Fibroblast of upper back skin (primary cell): ENCODE measurements at places on chromosomes 4 and X.

DNA sequence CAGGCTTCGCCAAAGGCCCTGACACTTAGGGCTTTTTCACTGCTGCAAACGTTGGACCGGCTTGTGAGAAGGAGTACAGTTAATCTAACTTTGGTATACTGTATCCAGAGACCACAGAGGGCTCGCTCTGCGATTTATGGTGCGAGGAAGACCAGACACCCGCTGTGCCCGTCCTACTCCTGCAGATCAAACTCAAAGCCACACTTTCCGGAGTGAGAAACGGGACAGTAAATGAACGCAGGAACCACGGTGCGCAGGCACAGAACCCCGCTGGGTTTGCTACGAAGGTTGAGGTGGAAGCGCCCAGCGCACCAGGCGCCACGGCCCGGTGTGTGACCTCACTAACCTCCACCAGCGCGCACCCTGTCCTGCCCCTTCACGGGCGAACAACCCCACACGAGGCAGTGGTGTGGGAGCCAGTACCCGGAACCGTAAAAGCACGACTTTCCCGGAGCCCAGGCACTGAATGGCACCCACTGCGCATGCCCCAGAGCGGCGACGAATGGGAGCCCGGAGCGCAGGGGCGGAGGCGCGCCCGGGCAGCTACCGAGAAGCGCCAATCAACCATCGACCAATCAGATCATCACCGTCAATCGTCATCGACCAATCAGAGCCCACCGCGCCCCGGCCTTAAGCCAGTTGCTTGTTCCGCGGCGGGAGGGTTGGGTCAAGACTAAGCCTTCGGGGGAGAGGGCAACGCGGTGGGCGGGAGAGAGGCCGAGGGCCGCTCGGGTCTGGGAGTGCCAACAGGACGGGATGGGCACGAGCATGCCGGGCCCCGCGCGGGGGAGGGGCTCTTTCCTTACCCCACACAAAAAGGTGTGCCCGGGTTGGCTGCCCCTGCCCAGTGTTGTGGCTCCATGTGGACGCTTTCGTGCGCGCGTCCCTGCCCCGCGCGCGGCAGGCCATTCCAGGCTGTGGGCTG lies 21.3 kb upstream of the WDR45 start:
- peak; percentile 89 for DNase-seq

DNA sequence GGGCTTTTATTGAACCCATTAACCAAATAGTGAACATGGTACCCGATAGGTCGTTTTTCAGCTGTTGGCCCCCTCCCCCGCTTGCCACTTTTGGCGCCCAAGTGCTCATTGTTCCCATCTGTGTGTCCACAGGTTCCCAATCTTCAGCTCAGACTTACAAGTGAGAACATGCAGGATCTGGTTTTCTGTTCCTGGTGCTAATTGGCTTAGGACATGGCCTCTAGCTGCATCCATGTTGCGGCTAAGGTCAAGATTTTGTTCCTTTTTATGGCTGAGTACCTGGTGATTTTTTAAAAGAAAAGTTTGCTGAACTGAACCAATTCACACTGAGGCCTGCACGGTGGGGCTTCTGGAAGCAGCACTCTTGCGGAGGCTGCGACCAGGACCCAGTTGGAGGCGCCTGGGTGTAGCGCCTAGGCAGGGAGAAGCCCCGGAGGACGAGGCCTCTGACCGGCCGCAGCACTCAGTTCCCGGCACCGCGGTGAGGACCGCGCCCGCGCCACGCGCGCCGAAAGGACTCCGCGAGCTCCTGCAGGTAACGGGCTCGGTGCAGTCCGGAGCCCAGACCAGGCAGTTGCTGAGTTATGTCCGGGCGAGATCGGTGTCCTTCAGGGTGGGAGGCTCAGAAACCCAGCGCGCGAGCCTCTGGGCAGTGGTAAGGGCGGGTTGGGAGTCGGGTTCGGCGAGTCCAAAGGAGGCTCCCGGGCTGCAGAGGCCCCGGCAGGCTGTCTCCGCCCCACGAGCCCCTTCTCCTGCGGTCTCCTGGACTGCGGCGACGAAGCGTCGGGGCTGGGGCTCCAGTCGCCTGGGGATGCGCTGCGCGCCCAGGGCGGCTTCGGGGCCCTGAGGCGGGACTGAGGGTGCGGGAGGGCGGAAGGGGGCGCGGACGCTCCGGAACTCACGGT lies 15.8 kb upstream of the SLC25A4 start:
- DNase-seq, result no peak

DNA sequence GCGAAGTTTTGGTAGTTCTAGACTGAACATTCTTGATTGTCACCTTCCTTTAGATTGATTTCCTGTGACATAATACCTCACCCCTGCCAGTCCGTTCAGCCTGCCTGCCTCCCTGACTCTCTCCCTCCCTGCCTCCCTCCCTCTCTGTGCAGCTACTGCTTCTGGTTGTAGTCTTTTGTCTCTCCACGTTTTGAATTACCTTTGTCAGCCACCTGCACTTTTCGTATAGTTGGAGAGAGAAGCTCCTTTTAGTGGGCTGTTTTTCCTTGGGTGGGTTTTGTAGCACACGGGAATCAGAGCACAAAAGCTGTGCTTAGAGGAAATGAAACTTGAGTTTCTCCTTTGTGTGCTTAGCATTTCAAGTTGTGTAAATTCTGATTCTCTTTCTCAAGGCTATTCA lies 32.6 kb upstream of the MSMO1 start:
- DNase-seq, result no peak

GRCh38 chr4:40672528-40673522 lies 43.2 kb upstream of the RBM47 start:
- DNase-seq, result peak; percentile 99

DNA sequence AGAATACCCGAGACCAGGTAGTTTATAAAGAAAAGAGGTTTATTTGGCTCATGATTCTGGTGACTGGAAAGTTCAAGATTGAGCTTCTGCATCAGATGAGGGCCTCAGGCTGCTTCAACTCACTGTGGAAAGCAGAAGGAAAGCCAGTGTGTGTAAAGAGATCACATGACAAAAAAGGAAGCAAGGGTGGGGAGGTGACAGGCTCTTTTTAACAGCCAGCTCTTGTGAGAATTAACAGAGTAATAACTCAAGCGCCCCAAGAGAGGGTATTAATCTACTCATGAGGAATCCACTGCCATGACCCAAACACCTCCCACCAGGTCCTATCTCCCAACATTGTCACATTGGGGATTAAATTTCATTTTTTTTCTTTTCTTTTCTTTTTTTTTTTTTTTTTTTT lies 6.3 kb upstream of the YIPF6 start:
- DNase-seq, result no peak

- DNase-seq, result peak; percentile 81
Measured at GRCh38 chrX:101682723-101683122, 23.1 kb upstream of the ARMCX2 start.

DNA sequence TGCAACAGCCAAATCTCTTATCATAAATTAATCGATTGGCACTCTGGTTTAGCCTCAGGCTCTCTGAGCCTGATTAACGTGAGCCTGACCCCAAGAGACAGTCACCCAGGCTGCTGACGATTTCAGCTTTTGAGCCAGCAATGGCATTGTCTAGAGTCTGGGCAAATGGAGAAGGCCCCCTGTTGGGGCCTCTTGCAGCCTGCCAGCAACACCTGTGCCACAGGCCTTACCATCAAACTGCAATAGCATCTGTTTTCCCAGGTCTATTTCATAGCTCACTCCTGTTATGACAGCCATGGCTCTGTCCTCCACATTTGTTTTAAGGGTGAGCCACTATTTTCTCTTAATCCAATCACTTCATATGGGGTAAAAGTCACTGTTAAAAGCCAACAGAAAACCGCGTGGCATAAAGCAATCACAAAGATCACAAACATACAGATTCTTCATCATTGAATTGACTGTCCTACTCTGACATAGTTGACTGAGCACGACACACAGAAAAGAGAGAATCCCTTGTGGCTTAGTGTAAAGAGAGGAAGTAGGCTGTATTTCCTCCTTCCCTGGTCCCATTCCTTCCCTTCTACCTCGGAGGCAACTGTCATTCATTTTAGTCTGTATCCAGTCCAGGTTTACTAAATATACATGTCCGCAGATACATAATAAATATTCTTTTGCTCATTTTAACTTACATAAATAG lies 47.8 kb downstream of the SLC9A7 start:
- DNase-seq, result no peak

- DNase-seq, result no peak
Measured at GRCh38 chrX:23494741-23495140, 160.1 kb downstream of the PTCHD1 start.

GRCh38 chr4:112340023-112340422 lies 42.9 kb downstream of the ALPK1 start:
- no peak for DNase-seq

DNA sequence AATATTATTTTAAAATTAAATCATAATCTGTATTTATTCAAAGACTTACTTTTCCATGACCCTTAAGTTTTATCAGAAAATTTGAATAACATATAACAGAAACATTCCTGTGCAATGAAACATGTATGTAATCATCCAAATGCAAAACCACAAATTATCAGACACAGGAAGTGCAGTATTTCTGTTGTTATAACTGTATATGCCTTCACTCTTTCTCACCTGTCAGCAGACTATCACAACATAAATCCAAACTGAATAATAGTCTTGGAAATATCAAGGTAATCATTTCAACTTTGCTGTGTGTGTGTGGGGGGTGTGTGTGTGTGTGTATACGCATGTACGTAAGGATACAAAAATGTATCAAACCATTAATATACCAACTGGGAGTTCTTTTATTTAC lies 285.9 kb downstream of the SLC7A11 start:
- peak; percentile 58 for DNase-seq

- no peak for DNase-seq
Measured at GRCh38 chrX:78366576-78366975, 39.2 kb upstream of the CYSLTR1 start.

- no peak for DNase-seq
Measured at GRCh38 chr4:62004881-62005280, 804.8 kb downstream of the ADGRL3 start.

GRCh38 chr4:992297-993110 lies 700 bp downstream of the SLC26A1 start:
- DNase-seq, result no peak

DNA sequence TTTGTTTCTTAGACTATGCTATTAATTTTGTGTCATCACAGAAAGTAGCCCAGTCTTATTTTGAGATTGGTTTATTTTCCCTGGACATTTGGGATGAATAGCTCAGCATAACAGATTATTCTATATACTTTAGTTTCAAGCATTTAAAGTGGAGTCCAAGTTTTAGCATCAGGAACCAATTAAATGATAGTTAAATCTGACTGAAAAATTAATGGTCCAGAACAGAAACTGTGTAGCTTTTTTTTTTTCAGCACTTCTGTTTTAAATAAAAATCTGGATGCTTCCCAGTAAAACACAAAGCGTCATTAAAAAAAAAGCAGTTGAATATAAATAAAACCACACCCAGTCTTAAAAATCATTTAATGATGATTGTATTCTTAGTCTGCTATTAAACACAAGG lies 59.4 kb upstream of the PITX2 start:
- peak; percentile 84 for DNase-seq

GRCh38 chr4:15716115-15716514 lies 13.2 kb downstream of the BST1 start:
- DNase-seq, result no peak

- DNase-seq, result no peak
Measured at GRCh38 chr4:136369073-136369472, 1163.2 kb downstream of the PCDH18 start.

DNA sequence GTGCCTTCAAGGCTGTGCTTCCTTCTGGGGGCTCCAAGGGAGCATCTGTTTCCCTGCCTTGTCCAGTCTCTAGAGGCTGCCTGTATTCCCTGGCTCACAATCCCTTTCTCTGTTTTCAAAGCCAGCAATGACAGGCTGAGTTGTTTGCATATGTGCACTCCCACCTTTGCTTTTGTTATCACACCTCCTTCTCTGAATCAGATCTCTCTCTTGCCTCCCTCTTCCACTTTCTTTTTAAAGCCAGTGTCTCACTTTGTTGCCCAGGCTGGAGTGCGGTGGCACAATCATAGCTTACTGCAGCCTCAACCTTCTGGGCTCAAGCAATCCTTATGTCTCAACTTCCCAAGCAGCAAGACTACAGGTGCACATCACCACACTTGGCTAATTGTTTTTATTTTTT lies 37.1 kb upstream of the LEF1 start:
- DNase-seq, result no peak

- no peak for DNase-seq
Measured at GRCh38 chr4:104465201-104465600, 29.5 kb downstream of the CXXC4 start.

DNA sequence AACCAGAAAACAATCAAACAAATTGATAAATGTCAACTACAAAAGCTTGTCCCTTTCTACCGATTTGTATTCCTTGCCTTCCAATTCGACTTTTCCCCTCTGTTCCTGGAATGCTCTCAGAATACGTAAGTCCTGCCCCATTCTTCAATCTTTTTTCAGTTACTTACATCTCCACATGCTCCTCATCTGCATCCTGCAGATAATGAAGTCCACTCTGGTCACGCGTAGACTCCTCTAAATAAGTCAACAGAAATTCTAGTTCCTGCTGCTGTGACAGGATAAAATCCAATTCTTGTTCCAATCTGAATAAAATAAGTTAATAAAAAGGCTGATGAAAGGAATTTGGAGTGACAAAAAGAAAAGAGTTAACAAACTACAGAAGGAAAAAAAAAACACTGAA lies 34.4 kb upstream of the RBM41 start:
- no peak for DNase-seq

GRCh38 chr4:121658125-121658524 lies 38.7 kb downstream of the ANXA5 start:
- DNase-seq, result no peak

DNA sequence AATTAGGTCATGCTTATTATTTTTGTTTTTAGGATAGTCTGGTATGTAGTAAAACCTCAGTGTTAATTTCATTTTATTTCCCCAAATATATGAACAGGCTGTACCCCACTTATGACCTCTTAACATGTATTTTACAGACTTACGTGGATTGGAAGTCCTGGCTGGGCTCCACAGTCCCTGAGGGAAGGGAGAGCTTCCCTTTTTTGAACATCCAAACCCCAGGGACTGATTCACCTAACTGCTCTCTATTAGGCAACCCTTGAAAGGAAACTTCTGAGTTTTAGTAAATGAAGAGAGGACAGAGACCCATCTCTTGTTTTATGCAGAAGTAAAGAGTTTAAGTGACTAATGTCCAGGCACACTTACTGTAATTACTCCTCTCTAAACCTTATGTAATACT lies 233.1 kb upstream of the SPRY1 start:
- DNase-seq, result no peak

GRCh38 chrX:139766545-139766983 lies 58.6 kb upstream of the MCF2 start:
- no peak for DNase-seq

DNA sequence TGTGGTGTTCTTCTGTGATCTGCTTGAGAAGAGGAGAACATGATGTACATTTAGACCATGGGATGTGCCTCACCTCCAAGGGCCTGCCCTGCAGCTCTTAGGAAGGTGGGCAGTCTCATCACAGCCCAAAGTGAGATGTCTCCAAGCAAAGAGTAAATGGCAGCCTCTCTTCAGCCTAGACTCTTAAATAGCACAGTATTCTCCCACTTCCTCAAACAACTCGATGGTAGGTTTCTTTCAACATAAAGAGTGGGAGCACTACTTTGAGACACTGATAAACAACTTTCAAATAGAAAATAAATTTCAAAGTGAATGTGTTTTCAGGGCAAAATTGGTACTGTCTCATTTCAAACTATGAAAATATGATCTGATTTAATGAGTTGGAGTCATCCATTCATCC lies 35.2 kb downstream of the EDNRA start:
- DNase-seq, result no peak

- DNase-seq, result no peak
Measured at GRCh38 chr4:6197433-6198174, 2.7 kb downstream of the JAKMIP1 start.
